WERI-Rb-1 (cell line): ENCODE measurements at places on chromosomes 2 and 18.

DNA sequence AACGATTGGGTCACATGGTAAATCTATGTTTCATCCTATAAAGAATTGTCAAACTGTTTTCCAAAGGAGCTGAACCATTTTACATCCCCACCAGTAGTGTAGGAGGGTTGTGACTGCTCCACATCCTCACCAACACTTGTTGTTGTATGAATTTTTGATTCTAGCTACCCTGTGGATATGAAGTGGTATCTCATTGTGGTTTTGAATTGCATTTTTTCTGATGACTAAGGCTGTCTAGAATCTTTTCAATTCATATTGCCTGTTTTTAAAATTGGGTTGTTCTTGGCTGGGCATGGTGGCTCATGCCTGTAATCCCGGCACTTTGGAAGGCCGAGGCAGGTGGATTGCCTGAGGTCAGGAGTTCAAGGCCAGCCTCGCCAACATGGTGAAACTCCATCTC lies 44.5 kb downstream of the TXNL1 start:
- no peak for DNase-seq

- DNase-seq, result peak; percentile 80
Measured at GRCh38 chr2:127640082-127641072, 5.6 kb upstream of the GPR17 start.

DNA sequence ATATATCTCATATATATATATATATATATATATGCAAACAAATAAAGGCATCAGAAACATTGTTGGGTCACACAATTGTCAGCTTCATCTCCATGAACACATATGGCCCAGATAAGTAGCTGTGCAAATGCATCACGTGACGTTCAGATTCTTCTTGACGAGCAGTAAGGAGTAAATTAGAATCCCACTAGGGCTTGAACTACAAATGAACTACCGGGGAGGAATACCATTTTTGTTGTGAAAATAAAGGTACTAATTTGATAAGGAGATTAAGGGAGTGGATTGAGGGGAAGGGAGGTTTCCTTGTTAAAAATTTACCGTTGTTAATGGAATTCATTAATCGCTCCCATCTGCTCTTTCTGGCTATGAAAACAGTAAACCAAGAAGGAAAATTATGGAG lies 186.5 kb upstream of the COPS8 start:
- peak; percentile 31 for DNase-seq

DNA sequence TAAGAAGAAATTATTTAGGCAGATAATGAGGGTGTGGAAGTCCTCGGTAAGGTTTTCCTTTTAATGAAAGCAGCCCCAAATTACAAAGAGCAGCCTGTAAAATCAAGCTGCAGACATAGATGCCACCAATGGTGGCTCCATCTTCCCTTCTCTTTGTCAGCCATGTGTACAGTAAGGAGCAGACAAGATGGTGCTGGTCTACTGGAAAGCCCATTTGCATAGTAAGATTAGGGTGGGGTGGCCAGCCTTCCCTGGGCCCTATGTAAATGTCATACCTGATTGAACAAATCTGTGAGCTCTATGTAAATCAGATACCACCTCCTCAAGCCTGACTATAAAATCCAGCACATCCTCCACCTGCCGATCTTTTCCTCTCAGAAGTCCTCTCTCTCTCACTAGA lies 154.4 kb upstream of the SERTAD2 start:
- DNase-seq, result no peak

DNA sequence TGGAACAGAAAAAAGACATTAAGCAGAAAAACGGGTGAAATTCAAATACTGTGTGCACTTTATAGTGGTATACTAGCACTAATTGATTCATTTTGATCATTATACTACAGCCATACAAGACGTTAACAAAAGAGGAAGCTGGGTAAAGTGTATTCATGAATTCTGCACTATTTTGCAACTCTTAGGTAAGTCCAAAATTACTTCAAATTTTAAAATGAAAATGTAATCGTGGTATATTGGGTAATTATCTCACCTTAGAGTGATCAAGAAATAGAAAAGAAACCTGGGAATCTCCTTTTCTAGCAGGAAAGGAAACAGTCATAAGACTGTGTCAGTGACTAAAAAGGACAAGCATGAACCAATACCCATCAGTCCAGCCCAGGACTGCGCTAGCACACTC lies 5.4 kb downstream of the TGFBRAP1 start:
- DNase-seq, result no peak
